Amniotic stem cell (primary cell): ENCODE measurements at places on chromosomes 3 and 15.

DNA sequence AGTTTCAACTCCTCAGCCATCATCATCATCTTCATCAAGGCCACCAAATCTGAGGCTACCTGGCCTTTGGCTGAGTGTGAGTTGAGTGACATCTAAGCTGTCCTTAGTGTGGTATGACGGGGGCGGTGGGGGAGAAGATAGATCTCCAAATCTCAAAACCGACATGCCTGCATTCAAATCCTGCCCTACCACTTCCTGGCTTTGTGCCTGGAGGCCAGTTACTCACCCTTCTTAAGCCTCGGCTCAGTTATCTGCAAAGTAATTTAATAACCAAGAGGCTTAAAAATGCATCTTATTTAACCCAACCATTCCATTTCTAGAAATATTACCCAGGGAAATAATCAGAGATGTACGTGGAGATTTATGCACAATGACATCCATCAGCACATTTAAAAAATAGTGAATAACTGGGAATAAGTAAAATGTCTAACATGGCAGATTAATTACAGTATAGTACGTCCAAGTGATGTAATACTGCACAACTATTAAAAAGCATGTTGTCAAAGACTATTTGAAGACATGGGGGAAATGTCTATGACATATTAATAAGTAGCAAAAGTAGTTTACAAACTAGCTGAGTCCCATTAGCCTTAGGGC, 167.4 kb downstream of the NTRK3 start:
- DNase-seq = no peak

DNA sequence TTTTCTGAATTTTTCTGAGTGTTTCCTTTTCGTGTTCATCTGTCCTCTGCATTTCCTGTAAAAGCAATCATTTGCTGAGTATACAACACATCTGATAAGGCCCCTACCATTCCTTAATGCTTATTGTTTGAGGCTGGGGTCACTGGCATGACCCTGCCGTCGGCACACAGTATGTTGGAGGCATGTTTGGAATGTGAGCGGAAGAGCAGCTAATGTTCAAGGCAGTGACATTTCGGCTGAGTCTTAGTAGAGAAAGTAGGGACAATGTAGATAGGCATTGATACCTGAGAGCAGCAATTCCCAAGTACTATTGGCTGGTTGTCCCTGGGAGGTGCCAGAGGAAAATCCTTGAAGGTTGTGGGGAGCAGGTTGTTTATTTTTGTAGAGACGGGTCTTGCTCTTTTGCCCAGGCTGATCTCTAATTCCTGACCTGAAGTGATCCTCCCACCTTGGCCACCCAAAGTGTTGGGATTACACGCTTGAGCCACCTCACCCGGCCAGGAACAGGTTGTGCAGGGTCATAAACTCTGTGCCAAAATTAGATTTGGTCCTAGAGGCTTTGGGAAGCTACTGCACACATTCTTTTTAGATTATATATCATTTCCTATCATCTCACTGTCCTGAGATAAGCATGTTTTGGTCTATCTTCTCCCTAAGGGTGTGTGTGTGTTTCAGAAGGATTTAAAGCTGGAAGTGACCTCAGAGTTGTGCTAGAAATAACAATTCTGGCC, 13.5 kb downstream of the PTPN23 start:
- no peak for DNase-seq

GRCh38 chr3:140384028-140384771, 293.7 kb upstream of the TRIM42 start:
- no peak for DNase-seq

DNA sequence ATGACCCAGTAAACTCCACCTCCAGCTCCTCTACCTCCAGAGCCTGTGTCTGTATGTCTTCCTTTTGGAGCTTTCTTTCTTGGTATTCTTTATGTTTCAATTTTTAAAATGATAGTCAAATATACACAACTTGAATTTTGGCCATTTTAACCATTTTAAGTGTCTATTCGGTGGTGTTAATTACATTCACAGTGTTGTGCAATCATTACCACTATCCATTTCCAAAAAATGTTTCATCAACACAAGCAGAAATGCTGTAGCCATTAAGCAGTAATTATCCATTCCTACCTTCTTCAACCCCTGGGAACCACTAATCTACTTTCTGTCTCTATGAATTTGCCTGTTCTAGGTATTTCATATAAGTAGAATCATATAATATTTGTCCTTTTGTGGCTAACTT, 194.5 kb upstream of the TSC22D2 start:
- no peak for DNase-seq

DNA sequence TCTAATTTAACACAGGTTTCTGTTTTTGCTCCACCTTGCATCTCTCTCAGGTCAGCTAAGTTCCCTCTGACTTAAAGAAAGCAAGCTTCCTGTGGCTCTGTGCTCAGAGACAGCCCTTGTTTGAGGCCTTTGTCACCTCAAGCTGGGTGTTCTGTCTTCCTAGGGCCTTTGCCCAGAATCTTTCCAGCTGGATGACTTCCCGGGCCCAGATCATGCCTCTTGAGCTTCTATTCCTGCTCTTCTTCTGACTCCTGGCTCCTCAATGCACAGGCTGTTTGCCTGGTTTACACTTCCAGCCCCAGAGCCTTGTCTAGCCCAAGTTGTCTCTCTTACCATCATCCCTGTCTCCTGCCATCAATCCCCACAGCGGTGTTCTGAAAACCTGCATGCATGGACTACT, 300.6 kb downstream of the VPS13C start:
- DNase-seq = no peak

DNA sequence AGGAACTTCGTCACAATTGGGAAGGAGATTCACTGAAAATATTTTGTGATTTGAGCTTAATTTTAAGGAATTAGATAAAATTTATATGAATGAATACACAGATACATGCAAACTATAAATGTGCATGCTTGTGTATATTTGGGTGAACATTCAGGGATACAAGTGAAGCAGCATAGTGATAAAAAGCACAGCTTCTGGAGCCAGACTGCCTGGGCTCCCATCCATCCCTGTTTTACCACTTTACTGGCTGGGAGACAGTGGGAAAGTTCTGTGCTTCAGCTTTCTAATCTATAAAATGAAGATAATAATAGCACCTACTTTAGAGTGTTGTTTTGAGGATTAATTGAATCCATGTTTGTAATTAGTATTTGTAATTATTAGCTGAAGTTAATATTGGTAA, 8.1 kb upstream of the EPHA6 start:
- no peak for DNase-seq

DNA sequence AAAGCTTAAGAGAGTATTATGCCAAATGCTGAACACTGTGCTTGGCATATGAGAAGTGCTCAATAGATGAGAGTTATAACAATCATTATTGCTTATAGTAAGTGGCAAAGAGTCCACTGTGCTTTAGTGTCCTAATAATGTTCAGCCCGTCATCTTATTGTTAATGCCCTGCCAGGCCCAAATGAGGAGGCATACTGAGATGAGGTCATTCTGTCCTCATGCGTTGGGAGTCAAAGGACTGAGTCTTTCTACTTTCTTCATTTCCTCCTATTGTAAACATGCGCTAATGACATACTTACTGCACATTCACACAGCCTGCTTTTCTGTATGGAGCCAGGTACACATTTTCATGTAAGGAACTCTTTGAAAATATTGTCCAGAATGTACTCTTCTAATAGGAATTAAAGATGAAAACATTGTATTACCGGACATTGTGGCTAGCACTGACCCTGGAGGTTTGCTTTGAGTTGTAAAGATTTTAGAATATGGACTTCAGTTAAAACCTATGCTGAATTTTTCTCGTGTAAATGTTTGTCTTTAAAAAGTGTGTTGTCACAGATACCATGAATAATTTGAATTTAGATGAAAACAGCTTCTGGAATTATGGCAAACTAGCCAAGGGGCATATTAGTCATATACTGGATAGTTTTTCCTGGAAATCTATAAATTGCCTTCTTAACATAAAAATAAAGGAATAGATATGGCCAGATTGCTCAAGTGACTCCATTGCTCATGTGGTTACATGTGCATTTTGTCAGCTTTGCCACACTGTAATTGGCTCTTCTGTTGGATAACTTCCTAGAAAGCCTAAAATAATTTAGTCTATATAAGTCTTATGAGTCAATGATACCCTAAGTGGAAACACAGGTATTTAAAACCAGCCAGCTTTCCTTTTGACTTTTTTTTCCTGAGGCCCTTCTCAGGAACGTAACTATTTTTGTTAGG, 38.3 kb downstream of the KBTBD12 start:
- no peak for DNase-seq

DNA sequence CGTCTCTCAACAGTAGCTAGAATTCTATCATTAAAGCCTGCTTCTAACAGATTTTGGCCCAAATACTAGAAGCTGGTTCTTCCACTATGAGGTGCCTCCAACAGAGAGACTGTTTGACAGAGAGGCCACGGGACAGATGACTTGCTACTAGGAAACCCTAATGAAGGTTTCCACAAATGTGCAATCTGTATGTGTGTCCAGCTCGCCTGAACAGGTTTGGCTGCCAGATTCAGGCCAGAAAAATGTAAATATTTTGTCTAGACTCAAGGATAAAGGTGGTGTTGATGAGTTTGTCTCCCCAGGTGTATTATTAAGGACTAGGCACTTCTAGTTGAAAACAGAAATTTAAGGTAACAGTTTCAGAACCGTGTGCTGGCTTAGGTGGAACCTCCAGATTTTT, 91.6 kb upstream of the TRIM42 start:
- no peak for DNase-seq

DNA sequence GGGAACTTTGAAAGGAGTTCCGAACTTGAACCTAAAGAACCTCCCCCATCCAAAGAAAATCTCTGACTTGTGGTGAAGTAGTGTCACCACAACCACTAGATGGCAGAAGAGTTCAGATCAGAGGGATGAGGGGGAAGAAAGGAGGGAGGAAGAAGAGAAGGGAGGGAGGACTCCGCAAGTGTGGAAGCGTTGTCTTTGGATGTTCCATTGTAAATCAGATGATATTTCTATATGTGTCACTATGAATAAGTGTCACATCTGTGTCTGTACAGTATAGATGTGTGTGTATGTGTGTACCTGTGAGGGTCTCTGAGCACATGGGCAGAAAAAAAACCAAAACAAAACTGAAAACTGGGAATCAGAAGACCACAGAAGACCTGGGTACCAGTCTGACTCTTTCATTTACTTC, 16.9 kb downstream of the SLC24A1 start:
- DNase-seq = peak; percentile 57

DNA sequence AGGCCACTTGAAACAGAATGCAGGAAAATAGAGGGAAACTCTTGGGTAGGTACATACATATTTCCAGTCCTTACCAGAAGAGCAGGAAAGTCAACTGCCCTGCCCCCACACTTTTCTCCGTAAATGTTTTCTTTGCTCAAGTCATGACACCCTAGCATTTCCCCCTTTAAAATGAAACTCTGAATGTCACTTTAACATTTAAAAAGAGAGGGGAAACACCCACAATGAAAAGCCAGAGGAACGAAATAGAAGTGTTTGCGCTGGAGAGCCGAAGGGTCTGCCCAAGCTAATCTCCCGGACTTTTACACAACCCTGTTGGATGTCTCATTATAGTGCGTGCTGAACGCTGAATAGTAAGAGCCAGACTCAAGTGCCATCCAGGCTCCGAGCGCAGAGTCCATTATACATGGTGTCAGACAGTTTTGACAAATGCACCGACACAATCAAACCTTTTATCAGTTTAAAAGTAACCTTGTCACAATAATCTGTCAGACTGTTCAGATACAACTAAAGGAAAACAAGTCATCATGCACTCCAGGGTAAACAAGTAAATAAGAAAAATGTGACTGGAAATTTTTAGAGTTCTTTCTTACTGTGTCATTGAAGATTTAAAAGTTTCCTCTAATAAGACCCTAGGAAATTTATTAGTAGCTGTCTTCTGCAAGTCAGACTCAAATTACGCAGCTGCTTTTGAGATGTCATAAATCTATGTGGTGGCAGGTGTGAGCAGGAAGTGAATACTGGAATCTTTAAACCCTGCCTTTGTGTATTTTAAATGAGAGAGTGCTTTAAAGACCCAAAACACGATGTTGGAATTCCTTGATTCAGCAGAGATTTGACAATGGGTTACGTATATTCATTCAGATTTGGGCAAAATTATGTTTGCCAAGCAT, 159.8 kb downstream of the RBMS3 start:
- DNase-seq = no peak

DNA sequence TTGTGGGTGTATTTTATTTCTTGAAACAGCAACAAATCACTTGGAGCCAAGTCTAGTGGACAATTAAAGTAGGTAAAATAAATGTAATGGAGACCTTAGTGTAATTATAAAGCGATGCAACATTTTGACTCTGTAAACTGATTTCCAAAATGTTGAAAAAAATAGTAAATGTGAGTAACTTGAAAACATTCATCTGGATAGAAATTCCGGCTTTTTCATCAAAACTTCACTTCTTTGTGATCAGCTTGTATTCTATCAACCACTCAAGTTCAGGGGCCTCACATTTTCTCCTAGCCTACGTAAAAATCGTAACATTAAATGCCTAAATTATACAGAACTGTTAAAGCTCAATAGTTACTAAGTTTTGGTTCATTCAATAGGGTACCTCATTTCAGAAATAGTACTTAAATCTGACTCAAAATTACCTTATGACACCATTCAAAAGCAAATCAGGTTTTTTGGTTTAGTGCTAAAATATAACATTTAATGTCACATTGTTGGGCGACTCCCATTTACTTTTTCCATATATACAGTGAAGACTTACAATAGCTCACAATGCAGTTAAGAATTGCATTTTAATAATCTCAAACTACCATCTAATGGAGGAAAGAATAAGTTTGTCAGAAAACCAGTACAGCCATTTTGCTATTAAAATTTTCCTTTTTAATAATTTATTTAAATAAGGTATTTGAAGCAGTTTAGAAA, 12.7 kb downstream of the CCNL1 start:
- DNase-seq = no peak

DNA sequence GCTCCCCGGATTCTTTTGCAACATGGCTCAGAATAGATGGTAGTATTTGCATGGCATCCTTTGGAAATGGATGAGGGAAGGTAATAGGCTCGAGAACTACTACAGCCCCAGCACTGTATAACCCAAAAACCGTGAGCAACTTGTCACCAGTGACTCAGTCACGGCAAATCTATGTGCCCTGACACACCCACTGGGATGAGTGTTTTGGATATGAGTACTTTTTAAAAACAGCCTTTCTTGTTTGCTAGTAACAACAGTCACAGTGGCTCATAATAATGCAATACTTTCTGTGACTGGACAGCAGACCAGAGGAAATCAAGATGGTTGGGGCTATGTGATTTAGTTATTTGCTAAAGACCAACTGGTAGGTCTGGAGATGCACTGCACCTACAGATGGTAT, 299.6 kb downstream of the ULK4 start:
- no peak for DNase-seq

DNA sequence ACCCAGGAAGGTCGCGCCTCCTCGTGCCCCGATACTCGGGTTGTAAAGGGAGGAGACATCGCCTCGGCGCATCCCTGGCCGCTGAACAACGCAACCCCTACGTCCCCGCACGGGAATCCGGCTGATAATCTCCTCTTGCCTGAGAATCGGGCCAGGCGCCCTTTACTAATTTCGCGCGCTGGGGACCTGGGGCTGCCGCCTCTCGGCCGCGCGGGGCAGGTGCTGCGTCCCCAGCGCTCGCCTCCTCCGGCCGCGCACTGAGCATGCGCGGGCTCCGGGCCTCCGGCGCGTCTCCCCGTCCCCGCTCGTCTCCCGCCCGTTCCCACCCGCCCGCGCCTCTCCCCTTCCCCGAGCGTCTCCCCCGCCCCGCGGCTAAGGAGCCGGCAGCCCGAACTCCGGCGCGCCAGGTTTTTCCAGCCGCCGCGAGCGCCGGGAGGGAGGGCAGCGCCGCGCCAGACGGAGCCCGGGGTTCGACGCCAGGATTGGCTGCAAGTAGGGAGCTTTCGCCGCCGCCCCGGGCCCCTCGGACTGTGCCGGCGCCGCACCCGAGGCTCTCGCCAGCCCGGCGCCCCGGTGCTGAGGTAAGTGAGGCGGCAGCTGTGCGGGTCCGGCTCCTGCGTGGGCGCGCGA, at the start of gene CNTN4:
Gene CNTN4, plus strand, starts transcription at position 469 of the 630 bp plus-strand sequence.
- no peak for DNase-seq

GRCh38 chr3:49671291-49672288, 2.6 kb upstream of the APEH start:
- DNase-seq = no peak
